CD4-positive, alpha-beta T cell treated with Interleukin-17A for 1 hour (primary cell): ENCODE measurements at places on chromosomes 11 and 22.

GRCh38 chr11:128894685-128895084 is 3.5 kb downstream of the KCNJ5 start:
- no peak for DNase-seq

DNA sequence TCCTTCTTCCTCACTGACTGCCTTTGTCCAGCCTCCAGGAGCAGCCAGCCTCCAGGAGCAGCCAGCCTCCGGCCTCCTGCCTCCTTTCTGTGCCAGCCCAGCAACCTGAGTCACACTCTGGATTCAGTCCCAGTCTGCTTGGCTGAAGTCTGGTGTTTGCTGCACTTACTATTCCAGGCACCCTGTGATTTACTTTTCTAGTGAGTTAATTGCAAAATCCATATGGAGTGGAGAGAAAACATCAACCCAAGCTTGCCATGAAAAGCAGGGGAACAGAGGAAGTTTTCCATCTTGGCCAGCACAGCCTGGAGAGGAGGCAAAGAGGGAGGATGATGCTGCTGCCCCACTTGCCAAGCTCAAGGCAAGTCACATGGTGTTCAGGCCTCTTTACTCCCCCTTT is 400.5 kb downstream of the TENM4 start:
- DNase-seq: no peak

- no peak for DNase-seq
Measured at GRCh38 chr11:16759857-16760508, 21.5 kb downstream of the C11orf58 start.

DNA sequence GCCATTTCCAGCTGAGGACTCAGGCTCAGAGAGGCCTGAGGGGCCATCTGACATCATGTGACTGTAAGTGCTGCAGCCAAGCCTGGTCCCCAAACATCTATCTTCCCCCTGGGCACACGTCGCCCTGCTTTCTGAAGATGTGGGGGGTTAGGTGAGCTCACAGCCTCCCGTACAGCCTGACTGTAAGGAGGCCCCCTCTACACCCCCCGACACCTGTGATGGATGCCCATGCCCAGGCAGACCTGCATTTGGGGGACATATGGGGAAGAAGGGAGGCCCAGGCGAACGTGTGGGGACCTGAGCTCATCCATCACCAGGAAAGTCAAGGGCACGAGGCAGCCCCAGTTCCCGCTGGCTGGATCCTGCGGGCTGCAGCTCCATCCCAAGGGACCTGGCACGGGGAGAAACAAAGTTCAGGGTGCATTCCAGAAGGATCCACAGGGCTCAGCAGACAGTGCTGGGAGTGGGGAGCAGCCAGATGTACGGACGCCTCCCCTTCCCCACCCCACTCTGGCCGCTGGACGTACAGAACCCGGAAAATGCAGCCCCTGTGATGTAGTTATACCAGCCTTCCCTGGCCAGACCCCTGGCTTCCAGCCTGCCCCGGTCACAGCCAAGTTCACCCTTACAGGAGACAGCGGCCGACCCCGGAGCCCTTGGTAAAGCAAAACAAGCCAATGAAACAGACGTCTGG is 1431.4 kb downstream of the BRD1 start:
- no peak for DNase-seq

DNA sequence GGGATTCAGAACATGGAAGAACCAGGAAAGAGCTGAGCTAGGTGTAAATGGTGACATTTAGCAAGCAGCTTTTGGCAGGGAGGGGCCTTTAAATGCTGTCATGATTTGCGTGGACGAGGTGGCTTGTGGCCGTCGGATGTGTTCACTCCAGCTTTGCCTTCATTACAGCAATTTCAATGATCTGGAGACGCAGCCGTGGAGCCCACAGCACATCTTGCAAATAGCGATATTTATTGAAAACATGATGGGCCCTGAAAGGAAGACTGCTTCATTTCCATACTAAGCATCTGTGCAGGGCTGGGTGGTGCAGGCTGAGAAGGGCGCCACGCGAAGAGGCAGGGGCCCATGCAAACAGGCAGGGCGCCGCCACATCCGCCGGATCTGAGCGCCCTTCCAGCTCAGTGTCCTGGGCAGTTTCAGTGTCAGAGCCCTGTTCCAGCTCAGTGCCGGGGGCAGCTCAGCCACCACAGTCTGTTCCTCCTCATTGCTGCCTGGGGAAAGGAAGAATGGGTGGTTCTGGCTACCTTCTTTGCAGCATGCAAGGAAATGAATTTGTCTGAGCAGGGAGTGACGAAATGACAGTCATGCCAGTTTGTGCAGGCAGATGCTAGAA is 111.1 kb upstream of the TTC12 start:
- no peak for DNase-seq

DNA sequence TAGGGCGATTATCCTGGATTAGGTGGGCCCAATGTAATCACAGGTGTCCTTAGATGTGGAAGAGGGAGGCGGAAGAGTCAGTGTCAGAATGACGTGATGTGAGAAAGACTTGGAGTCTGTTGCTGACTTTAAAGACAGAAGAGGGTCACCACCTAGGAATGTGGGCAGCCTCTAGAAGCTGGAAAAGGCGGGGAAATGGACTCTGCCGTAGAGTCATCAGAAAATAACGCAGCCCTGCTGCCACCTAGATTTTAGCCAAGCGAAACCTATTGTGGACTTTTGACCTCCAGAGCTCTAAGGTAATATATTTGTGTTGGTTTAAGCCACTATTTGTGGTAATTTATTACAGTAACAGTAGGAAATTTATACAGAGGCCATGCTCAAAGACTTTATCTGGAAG is 4.8 kb downstream of the DDX10 start:
- no peak for DNase-seq

DNA sequence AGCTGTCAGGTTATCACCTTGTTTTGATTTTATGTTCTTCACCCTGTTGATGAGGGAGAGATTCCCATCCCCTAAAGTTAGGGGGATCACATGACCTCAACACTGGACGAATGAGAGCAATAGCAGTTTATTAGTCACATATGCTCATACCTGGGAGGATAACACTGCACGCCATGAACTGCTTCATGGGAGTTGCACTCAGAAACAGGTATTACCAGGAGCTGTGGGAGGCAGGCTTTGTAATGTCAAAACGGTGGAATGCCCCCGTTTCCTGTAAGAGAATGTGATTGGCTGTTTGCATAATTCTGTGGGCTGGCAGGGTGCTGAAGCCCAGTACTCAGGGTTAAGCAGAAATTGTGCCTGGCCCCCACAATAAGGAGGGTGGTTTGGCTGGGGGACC is 3.2 kb upstream of the THY1 start:
- DNase-seq: no peak

- no peak for DNase-seq
Measured at GRCh38 chr11:58505849-58506248, 2.1 kb downstream of the OR5B21 start.

GRCh38 chr22:17698948-17699347 is 60.4 kb downstream of the BCL2L13 start:
- no peak for DNase-seq

DNA sequence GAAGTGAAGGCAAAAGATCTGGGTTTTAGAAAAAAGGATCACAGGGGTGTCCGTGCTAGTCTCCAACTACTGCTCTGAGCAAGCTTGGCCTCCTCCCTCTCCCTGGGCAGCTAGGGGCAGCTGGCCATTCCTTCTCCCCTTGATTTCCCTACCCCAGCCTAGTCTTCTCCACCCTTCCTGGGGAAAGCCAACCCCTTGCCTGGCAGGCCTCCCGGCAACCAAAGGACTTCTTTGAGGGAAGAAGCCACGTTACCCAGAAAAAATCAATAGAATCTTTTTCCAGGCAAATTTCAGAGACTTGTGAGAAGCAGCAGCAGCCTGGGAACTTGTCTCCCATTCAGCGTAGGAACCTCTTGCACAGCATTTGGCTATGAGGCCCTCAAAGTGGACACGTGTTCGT is 91.5 kb downstream of the MIAT start:
- DNase-seq: no peak

DNA sequence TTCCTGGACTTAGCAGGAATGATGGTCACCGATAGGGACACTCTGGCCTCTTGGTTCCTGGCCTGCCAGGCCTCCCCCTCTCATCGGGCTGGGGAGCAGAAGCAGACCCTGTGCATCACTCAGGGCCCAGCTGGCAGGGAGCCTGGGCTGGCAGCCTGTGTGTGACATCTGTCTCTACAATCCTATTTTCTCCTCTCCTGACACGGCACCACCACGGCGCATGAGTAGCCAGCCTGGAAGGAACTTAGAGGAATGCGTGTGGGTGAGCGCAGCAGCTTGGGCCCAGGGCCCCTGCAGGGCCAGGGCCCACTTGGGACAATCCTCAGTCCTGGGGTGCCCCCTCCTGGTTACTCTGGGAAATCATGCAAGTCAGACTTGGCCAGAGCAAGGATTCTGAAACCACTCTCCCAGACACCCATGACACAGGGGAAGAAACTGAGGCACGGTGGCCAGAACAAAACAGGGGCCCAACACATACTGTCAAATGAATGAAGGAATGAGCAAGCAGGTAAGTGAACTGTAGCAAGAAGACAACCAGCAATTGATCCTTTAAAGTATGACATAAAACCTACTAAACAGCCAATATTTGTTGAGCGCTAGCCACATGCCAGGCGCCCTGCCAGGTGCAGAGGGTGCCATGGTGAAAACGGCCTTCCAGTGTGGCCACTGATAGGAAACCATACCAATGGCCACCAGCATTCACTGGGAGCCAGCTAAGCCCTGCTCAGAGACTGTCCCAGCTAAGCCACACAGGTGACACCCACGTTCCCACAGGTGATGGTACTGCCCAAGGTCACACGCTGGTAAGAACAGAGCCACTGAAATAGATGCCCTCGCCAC is 13.3 kb downstream of the RSPH14 start:
- peak; percentile 77 for DNase-seq

- no peak for DNase-seq
Measured at GRCh38 chr22:31951194-31952093, 7.1 kb downstream of the YWHAH start.

DNA sequence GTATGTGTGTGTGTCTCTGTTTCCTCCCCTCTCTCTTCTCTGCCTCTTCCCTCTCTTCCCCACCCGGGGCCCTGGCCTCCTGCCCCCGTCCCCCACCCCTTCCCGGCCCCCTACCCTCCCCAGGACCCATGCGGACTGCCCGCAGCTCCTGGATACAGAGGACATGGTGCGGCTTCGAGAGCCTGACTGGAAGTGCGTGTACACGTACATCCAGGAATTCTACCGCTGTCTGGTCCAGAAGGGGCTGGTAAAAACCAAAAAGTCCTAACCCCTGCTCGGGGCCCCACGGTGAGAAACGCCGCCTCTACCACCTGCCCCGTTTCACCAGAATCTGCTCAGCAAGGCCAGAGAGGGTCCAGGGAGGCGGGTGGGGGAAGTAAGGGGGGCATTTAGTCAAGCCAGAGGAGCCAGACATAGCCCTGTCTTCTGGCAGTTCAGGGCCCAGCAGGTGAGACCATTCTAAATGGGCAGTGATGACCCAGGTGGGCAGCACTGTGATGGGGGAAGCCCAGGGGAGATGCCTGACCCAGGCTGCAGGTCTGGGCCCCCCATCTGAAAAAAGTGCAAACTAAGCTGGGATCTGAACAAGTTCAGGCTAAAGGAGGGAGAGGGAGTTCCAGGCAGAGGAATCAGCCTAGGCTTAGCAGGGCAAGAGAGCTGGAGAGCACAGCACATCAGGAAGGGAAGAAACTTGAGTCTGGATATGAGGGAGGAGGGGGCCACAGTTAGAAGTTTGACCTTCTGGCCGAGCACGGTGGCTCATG is 6.4 kb downstream of the SELENOM start:
- DNase-seq: no peak

DNA sequence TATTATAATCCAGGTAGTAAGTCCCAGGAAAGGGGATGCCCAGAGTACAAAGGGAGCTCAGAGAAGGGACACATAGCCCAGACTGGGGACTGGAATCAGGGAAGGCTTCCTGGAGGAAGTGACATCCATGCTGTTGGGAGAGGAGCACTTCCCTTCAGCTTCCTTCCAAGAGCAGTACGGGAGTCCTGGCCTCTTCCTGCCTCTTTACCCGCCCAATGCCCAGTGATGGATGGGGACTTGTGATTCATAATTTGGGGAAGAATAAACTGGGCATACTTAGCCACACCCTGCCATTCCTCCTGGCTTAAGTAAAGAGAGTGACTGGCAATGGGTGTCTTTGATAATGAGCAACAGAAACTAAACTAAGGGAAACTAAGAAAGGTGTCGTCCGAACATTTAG is 11.5 kb downstream of the C11orf91 start:
- no peak for DNase-seq
